ENCODE measurements at places on chromosomes 3 and 15.

- DNase-seq = no peak
Measured at GRCh38 chr3:25178672-25179071, 249.4 kb upstream of the RARB start.

DNA sequence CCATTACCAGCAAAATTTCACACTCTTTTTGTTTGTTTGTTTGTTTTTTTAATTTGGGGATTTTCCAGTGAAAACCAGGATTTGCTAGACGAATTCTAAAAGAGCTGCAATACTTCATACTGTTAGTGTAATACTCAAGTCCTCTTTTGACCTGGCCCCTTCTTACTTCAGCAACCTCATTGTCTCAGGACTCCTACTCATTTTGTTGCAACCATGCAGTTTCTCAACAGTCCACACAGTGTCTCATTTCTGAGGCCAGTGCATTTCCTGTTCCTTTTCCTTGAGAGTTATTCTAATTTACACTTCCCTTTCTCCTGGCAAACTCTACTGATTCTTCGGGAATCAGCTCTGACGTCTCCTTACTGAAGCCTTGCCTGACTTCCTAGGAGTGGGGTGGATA is 35.6 kb downstream of the NSUN3 start:
- no peak for DNase-seq

DNA sequence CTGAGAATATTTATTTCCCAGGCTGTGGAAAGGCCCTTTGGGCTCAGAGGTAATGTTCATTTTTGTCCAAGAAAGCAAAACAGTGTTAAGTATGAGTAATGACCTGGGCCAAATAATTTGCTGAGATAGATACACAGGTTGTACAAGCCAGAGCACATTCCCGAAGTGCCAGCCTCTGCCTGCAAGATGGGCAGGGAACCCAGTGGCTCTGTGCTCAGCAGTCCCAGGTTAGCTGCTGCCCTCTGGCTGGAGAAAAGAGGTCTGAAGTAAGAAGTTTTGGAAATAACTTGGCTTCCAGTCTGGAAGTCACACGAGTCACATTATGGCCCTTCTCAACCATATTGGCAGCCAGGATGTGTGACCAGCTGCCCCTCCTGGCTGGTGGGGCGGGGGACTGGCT is 20.2 kb downstream of the MYZAP start:
- peak; percentile 20 for DNase-seq

- no peak for DNase-seq
Measured at GRCh38 chr15:63191895-63192618, 2.7 kb downstream of the RAB8B start.

DNA sequence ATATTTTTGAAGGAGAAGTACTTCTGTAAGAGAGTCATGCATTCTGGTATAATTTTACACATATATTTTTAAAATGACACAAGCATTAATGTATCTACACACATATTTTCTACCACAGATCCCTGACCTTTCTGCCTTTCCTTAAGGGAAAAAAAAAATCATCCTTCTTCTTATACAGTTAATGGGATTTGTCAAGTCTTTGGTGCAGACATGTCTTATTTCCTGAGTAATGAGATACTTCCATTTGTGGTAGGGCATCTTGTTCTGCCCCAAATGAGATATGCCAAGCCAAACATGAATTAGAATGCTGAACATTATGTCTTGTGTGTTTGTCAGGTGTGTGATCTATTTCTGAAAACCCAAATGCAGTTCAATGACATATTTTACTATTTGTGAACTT is 329.9 kb downstream of the RBMS3 start:
- no peak for DNase-seq

GRCh38 chr3:143132246-143132980 is 12.8 kb downstream of the CHST2 start:
- DNase-seq = no peak

DNA sequence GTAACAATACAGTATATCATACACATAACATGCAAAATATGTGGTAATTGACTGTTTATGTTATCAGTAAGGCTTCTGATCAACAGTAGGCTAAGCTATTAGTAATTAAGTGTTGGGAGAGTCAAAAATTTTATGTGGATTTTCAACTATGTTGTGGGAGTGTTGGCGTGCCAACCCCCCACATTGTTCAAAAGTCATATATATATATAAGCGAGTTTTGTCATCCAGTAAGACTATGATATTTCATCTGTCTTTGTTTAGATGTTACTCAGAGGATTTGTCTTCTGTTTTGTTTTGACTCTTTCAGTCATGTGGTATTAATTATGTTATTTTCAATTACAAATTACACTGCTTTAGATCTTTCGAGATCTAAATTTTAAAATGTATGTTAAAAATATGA is 51.0 kb upstream of the RAP2B start:
- DNase-seq = no peak

DNA sequence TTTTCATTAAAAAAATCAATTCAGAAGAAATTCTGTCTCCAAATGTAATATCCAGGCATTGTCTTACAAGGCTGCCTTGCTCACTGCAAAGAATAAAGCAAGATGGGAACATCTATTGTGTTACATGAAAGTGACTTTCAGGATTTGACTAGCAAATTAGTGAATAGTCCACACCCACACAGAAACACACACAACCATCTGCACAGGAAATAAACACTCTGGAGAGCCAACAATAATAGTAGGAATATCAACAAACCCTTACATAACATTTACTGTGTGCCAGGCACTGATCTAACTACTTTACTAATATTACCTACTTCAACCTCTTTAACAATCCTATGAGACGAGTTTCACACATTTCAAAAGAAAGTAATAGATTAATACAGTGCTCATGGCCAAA is 28.9 kb upstream of the ZNF385D start:
- no peak for DNase-seq

GRCh38 chr3:26681632-26682031 is 59.1 kb downstream of the LRRC3B start:
- DNase-seq = no peak

GRCh38 chr3:125670945-125671344 is 75.6 kb upstream of the OSBPL11 start:
- DNase-seq = no peak

GRCh38 chr3:186105543-186105942 is 3.3 kb downstream of the ETV5 start:
- DNase-seq = no peak

DNA sequence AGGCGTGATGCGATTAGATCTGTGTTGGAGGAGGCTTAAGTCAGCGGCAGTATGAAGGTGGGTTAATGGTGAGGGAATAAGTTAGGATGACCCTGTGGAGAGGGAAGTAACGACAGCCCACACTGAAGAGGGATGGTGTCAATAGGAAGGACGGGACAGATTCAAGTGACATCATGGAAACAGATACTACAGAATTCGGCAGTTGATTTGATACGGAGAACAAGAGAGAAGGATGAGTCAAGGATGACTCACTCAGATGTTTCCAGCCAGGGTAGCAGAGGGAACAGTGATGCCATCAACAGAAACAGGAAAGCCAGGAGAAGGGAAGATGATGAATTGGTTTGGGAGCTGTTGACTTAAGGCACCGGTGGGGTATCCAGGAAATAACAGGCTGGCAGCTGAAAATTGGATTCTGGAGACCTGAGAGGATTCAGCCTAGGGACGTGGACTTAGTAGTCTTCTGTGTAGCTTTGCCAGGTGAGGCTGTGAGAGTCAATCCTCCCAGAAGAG is 38.0 kb downstream of the SHC4 start:
- DNase-seq = peak; percentile 92

- DNase-seq = no peak
Measured at GRCh38 chr15:96123028-96123400, 207.5 kb upstream of the NR2F2 start.

All from astrocyte of the spinal cord (primary cell).